ENCODE measurements at places on chromosomes 1 and 21.
A peak's percentile ranks its signal among the peaks of the same experiment; 100 is the strongest.

GRCh38 chr1:21337454-21337927, 47.2 kb upstream of the ECE1 start:
- no peak for DNase-seq

DNA sequence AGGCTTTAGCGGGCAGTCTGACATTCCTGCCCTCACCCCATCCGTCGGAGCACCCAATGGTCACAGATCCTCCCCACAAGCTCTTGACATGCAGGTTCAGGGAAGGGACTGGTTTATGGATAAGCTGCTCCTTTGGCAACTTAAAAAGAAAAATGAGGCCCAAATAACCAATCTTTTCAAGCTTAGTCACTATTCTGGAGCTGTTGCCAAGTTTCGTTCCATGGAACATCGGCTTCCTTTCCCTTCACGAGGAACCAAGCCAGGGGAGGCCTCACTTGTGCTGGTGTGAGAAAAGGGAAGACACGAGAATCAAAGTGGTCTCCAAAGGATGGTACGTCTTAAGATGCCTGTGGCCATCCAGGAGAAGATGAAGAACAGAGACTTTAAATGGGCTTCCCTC, 46.1 kb upstream of the LPAR3 start:
- no peak for DNase-seq

DNA sequence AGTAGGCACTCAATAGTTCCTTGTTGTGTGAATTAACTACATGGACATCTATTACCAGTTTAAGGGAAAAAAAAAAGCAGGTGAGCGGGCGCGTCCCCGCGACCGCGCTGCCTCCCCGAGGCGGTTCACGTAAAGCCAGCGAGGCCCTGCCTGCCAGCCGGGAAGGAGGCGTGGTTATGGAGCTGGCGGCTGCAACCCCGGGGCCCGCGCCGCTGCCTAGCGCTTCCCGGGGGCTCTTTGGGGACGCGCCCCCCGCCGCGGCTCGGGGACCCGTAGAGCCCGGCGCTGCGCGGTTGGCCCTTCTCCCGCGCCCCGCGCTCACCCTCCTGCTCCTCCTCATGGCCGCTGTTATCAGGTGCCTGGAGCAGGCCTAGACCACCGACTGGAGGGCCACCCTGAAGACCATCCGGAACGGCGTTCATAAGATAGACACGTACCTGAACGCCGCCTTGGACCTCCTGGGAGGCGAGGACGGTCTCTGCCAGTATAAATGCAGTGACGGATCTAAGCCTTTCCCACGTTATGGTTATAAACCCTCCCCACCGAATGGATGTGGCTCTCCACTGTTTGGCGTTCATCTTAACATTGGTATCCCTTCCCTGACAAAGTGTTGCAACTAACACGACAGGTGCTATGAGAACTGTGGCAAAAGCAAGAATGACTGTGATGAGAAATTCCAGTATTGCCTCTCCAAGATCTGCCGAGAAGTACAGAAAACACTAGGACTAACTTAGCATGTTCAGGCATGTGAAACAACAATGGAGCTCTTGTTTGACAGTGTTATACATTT, 2.6 kb upstream of the CC2D1B start:
- DNase-seq: peak; percentile 76

- no peak for DNase-seq
Observed at GRCh38 chr1:184608581-184608980, 146.1 kb downstream of the EDEM3 start.

GRCh38 chr1:7752512-7753417, 18.3 kb upstream of the VAMP3 start:
- DNase-seq: no peak
